Activated CD4-positive, CD25-positive, alpha-beta regulatory T cell treated with anti-CD3 and anti-CD28 coated beads, Interleukin-2, amount 50 U/mL, for 72 hours (primary cell): ENCODE measurements at places on chromosomes 12 and 14.

DNA sequence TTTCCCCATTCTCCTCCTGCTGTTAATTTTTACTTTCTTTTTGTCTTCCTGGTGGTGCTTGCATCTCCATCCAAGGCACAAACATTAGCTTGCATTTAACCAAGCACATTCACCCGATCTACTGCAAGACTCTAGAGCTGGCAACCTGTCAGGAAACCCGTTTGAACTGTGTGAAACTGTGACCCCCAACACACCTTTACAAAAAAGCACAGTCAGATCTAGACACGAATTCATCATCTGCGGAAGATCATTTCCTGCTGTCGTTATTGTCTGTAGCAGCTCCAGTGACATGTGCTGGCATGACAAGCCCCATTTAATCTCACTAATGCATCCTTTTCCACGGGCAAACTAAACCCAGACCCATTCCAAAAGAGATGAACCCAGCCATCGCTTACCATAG is 340.5 kb downstream of the VRK1 start:
- DNase-seq, result no peak

- DNase-seq, result no peak
Observed at GRCh38 chr14:30295980-30296379, 263.0 kb upstream of the G2E3 start.

DNA sequence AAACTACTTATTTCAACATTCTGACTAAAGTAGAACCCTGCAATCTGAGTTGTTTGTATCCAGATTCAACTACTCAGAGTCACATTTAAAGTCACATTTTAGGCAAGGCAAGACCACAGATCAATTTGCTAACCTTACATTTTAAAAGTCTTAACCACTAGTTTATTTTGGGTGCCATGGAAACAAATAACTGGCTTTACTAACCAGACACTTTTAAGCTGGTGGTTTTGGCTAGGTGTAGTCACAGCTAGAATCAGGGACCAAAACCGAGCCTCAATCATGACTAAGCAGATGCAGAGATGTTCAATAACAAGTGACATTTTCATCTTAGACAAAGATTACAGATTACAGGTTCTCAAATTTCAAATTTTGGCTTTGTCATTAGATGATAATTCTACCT is 115.3 kb downstream of the PDE6H start:
- DNase-seq, result no peak

DNA sequence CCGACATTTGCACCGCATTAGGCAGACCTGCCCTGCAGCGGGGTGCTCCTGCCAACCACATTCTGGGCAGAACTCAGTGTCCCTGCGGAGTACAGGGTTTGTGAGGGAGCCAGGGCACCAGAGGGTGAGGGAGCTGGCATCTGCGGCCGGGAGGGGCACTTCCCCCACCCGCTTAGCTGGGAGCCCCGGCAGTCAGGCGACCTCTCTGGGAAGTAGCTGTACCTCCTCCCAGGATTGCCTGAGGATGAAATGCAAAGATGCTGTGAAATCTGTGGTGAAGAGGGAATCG is 58.6 kb downstream of the ANKRD9 start:
- DNase-seq, result no peak

GRCh38 chr14:31837031-31837430 is 240.1 kb upstream of the ARHGAP5 start:
- no peak for DNase-seq

DNA sequence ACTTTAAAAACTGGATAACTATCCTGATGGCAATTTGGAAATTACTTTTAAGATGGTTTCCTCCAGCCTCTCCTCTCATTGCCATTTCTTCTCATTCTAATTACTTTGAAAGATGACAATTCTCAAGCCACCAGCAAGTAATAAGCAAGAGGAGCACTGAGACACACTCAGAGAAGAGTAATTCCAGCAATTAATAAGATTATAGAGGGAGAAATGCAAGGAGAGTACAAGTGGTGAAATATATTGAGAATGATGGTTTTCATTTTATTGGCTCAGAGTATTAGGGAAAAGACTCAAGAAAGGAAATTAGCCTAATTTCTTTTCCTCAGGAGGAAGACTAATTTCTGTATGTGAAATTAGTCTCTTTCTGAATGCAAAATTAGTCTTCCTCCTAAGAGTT is 20.5 kb upstream of the MSRB3 start:
- DNase-seq, result no peak
